ENCODE measurements at places on chromosomes 7 and 10.

DNA sequence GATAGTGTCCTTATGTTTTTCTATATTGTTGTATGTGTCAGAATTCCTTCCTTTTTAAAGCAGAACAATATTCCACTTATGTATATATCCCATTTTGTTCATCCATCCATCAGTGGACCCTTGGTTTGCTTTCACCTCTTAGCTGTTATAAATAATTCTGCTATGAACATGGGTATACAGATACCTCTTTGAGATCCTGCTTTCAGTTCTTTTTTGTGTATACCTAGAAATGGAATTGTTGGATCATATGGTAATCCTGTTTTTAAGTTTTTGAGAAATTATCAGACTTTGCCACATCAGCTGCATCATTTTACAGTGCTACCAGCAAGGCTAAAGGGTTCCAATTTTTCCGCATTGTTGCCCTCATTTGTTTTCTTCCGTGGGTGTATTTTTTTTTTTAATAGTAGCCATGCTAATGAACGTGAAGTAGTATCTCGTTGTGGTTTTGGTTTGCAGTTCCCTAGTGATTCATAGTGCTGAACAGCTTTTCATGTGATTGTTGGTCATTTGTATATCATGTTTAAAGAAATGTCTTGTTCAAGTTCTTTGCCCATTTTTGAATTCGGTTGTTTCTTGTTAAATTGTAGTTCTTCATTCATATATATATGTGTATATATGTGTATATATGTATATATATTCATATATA lies 87.8 kb downstream of the LCOR start:
- no peak for DNase-seq

GRCh38 chr7:130374507-130374906 lies 5.8 kb upstream of the CPA1 start:
- no peak for DNase-seq

DNA sequence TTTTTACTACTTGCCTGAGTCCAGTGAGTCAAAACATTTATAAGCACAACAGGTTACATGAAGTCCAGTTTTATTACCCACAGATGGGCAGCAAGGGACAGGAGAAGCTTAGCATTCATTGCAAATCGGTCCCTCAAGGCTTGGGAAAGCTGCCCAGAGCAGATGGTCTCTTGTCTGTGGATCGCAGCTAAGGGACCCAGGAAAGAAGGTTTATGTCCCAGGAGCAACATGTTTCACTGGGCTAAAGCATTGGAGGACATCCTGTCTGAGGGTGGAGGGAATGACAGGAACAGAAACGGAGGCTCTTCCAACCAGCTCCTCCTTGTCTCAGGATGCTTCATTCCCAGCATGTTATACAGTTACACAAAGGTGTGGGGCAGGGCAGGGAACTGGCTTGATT lies 39.3 kb downstream of the TRIM24 start:
- no peak for DNase-seq

- no peak for DNase-seq
Observed at GRCh38 chr10:125159486-125159931, 854 bp downstream of the CTBP2 start.

GRCh38 chr10:70052462-70053217 lies at the start of gene MACROH2A2:
Gene MACROH2A2, plus strand, starts transcription at chr10:70052846. Its CDS starts 22,813 bp downstream, at chr10:70075659.
- DNase-seq, result no peak

GRCh38 chr10:49609006-49609282 lies 1.2 kb upstream of the SLC18A3 start:
- DNase-seq, result no peak

DNA sequence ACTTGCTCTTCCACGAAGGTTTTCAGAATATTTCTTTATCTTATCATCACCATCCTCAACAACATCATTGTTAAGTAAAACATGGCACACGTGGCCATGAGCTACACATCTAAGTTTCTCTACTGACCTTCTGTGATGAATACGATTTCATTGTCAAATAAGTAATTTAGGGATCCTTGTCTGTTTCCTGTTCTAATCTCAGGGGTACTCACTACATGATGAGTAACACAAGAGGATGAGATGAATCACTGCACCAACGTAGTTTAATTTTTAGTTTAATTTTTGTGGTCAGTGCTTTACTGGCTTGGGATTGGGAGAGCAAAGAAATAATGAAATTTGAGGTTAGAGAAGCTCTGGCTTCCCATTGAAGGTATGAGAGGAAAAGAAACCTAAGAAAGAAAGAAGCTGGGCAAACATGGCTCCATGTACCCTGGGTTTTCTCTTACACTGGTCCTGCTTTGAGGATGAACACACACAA lies 461.9 kb upstream of the KLF6 start:
- DNase-seq, result no peak

DNA sequence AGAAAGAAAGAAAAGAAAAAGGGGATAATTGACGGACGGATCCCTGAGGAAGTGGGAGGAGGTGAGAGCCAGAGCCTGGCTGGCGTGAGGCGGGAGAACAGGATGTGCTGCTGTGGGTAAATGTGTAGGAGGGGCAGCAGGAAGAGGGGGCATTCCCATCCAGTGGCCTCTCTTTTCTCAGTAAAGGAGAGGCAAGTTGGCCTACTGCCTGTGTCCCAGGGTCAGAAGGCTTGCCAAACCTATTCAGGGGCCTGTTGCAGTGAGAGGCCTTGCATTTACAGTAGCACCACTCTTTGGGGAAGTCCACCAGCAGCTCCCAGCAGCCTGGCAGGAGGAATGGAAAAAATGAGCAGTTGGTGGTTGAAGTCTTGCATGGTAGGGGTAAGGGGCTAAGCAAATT lies 26.6 kb upstream of the ASCC1 start:
- peak; percentile 56 for DNase-seq

DNA sequence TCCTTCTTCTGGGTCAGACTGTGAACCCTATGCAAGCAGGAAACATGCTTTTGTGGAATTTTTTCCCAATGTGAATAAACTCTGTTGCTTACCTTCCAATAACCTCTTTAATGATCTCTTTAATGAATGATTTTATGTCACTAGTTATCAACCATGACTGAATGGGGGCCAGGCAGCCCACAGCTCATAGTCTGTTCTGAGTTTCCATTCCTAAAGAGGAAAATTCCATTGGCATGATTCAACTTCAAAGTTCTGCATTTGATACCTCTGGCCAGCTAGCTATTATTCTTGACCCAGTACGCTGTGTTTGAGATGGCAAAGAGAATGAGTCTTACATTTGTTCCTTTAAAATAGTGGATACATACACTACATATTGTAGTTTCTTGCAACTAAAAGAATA lies 867.8 kb upstream of the CELF2 start:
- no peak for DNase-seq

DNA sequence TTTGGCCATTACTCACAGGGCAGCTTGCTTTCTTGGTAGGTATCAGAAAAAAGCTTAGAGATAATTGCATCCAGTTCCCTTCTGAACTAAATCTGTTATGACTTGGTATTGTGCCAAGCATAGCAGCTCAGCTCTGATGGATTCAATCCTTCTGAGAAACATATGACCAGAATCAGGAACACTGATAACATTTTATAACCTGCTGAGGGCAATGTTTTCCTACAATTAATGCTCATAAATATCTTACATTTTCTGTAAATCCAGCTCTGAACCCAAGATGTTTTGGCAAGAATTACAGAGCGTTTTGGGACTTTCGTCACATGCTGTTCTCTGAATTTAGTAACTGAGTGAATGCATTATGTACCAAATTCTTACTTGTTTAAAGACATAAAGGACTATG lies 167.8 kb downstream of the KIF20B start:
- no peak for DNase-seq

DNA sequence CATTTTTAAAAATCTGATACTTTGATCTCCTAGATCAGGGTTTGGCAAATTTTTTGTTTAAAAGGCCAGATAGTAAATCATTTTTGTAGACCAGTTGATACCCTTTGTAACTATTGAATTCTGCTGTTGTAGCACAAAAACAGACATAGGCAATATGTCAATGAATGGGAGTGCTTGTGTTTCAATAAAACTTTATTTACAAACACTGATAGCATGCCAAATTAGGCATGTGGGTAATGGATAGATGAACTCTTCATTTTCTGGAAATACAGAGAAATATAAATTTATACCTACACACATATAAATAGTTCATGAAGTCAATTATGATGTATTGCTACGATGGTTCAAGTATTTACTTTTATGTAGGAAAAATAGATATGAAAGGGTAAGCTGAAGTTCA lies 60.4 kb downstream of the SEMA3A start:
- DNase-seq, result no peak

DNA sequence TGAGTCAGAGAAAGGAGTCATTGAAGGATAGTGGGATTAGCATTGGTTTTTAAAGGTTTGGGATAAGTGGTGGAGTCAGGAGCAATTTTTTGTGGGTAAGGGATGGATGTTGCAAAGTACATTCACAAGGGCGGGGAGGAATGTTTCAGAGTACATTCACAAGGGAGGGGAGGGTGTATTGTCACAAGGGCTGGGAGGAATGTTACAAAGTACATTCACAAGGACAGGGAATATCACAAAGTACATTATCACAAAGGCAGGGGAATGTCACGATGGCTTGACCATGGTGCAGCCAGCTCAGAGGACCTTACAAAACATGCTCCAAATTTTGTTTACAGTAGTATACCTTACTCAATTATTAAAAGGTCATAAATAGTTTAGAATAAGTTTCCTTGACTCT lies 30.3 kb downstream of the C1GALT1 start:
- no peak for DNase-seq

DNA sequence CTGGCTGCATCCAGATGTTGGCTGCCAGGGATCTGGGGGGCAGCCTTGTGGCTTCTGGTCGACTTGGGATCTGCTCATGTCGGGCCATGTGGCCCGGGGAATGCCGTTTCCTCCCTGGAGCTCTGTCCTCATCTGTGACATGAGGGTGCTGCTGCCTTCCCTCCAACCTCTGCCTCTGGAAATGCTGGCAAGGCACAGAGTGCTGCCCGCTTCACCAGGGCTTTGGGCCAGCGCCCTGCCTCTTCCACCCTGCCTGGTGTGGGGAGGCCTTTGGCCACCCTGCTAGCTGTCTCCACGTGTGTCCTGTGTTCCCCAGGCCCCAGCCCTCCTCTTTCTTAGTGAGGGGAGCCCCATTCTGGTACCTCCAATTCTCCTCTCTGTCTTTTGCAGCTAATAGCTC lies 5.8 kb upstream of the SMARCD3 start:
- no peak for DNase-seq

GRCh38 chr10:81967716-81968115 lies 92.7 kb downstream of the NRG3 start:
- DNase-seq, result no peak

- no peak for DNase-seq
Observed at GRCh38 chr10:27253576-27253975, 13.0 kb upstream of the ACBD5 start.

- peak; percentile 93 for DNase-seq
Observed at GRCh38 chr7:42097752-42098151, 139.3 kb downstream of the GLI3 start.

DNA sequence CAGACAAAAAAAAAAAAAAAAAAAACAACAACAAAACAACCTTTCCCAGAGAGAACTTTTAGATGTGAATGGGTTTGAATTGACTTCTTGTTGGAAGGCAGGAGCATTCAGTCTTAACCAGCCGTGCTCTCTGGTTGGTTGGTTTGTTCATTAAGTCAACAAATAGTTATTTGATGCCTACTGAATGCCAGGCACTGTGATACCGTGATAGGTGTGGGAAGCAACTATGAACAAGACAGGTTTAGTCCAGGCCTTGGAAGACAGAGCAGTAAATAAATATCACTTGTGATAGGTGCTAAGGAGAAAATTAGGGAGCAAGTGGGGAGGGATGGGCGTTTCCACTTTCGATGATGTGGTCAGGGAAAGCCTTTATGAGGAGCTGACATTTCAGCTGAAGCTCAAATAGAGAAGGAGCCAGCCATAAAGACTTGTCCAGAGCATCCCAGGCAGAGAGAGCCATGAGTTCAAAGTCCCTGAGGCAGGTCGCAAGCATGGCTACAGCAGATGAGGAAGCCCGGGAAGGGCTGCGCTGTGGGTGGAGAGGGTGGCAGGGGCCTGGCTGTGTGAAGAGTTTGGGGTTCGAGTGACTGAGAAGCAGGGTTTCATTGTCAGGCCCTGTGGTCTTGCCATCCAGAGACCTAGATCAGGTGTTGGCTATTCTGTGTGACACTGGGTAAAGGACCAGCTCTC lies 8.0 kb downstream of the TSPAN15 start:
- no peak for DNase-seq

GRCh38 chr10:68955832-68956532 lies at the start of gene DDX21:
Gene DDX21, plus strand, starts transcription at chr10:68956170. Its CDS starts 56 bp downstream, at chr10:68956226.
- peak; percentile 99 for DNase-seq

GRCh38 chr10:8402576-8402975 lies 348.1 kb downstream of the GATA3 start:
- DNase-seq, result no peak

DNA sequence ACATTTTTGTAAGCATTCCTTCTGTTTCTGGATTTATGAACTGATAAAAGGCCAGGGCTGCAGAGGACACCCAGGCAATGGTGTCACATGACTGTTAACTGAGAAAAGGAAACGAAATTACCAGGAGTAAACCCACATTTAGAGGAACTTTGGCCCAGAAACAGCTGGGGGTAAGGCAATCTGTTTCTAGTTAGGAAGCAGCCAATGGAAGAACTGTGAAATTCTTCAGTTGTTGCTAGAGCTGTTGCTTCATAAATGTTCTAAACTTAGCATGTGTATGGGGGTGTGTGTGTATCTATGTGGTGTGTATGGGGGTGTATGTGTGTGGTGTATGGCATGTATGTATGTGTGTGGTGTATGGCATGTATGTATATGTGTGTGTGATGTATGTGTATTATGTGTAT lies 11.8 kb upstream of the PDCD4 start:
- peak; percentile 99 for DNase-seq

DNA sequence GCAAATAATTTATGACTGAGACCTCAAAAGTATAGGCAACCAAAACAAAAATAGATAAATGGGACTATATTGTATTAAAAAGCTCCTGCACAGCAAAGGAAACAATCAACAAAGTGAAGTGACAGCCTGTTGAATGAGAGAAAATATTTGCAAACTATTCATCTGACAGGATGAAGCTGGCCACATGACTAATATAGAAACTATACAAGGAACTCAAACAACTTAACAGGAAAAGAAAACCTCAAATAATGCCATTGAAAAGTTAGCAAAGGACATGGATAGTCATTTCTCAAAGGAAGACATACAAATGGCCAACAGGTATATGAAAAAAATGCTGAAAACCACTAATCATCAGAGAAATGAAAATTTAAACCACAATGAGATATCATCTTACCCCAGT lies 245.1 kb downstream of the STK31 start:
- no peak for DNase-seq

DNA sequence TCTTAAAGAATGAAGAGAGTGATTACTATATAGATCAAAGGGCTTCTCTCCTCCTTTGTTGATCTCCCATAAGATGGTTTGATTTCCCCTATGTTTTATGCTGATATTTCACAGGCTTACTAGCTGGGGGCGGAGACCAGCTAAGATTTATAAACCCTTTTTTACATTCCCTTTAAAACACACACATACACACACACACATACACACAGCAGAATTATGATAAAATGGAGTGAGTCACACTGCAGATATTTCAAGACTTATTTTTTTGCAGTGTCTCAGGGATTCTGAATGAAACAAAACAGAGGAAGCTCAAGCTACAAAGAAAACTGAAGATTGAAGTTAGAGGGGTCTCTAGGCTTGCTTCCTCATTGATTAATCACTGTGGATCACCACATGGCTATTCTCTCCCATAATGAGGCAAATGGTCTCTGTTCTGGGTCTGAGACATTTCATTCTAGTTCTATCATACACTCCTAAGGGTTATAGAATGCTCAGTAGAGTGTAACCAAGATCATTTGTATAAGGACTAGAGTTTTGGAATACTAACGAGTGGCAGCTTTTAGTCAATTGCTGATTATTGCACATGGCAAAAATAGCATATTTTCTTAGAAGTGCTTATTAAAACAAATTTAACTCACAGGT lies 18.6 kb downstream of the INA start:
- no peak for DNase-seq

- DNase-seq, result no peak
Observed at GRCh38 chr10:6115824-6116350, 27.1 kb downstream of the RBM17 start.
